ENCODE measurements at places on chromosomes 4 and X.

DNA sequence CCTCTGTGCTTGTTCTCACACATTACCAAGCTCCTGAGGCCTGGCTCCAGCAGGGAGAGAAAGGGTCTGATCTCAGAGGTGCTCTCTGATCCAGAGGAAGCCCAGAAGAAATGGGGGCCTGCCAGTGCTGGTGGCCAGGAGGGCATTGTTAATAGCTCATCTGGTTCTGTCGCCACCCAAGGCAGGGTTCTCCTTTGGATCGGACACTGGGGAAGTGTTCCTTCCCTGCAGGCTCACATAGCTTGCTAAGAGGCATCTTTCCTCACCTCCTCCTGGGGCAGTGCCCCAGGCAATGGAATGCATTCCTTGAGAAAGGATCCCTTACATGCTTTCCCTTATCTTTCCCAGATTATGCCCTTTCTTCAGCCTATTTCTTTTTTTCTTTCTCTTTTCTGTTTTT, 53.8 kb downstream of the RBM47 start:
- DNase-seq = no peak

DNA sequence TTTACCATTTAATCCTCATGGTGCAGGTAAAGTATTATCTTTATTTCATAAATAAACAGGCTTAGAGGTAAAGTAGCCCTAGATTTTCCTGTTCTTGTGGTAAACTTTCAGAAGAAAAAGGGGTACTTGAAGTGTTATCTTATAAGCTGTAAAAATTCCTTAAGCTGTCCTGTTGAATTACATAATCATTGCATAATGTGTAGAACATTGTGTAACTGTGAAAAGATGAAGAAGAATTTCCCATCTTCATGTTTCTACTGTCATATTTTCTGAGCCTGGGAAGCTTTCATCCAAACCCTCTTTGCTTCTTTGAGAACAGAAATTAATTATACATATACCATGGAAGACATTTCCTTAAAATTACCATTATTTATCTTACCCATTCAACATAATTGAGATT, 90.5 kb downstream of the ELOVL6 start:
- no peak for DNase-seq

GRCh38 chr4:44487341-44487740, 38.7 kb upstream of the KCTD8 start:
- no peak for DNase-seq

- DNase-seq = no peak
These were observed 170.0 kb downstream of the IL1RAPL1 start for GRCh38 chrX:28757290-28757689.

DNA sequence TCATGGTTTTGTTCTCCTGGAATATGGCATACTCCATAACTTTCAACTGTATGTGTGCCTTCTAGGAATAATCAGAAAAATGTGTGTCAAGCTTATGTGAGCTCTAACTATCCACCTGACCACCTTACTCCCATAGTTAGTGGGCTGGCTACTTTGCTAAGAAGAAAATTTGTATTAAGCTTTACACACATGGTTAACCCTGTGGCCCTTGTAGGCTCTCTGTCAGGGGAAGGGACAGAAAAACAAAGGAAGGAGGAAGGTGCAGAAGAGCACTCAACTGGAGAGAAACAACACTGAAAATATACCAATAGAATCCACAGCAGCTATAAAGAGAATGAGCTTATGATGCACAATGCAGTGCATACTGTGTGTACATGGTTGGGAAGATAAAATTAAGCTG, 84.6 kb downstream of the PPP3CA start:
- DNase-seq = no peak

- no peak for DNase-seq
These were observed 1.2 kb upstream of the EFHC2 start for GRCh38 chrX:44344687-44345086.

DNA sequence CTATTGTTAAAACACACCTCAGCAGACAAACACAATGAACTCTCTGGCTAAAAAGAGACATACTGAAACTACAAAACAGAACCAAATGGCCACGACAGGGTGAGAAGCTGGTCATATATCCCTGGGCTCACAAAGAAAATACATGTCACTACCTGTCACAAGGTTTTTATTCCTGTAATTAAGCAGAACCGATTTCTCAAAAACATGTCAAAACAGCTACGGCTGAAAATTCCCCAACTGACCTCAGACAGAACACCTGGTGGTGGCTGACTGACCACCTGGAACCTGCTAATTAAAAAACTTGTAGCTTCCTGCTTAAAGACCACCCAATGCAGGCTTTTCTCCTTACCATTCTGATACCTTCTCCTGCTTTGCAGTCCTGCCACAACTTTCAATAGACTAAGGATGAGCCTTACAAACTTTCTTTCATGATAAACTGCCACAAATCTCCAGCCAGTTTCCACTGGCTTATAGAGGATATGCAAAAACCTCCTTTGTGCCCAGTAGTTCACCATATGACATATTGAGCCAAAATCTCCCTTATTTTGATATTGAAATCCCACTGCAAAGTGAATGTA, 571.9 kb downstream of the SPOCK3 start:
- DNase-seq = no peak

DNA sequence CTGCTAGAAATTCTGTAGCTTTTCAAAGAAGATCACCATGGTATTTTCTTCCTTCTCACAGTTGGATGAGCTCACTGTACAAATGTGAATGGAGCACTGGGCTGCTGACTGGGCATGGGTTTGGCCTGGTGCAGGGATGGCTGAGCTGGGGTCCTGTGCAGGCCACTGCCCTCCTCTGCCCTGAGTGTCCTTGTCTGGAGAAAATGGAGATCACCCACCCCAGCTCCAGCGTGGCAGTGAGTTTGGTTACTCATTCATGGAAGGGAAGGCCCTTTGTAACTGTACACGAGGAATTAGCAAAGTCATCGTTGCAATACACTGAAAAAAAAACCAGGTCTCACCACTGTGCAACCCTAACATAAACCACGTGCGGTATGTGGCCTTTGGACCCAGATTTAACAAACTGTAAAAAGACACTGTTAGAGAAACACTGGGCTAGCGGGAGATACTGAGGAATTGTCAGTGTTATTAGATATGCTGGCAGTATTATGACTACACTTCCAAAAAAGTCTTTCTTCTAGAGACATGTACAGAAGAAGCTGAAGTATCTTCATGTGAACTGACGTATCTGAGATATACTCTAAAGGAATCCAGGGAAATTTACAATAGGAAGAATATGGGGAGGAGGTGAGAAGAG, 16.1 kb upstream of the TBC1D14 start:
- no peak for DNase-seq

DNA sequence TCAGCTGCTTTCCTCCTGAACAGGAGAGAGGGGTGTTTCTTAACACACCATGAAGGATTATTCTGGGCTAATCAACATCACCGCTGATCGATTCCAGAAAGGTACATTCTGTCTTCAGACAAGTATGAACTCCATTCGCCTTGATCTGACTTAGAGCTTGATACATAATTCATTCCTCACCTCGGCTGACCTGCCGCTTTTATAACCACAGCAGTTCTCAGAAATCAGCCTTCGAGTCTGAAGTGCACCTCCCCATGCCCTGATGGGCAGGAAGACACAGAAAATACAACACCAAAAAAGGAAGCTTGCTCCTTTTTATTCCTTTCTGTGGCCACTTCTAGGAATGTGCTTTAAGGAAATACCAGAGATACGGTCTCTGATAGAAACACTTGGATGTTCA, 85.7 kb downstream of the JAKMIP1 start:
- DNase-seq = no peak

- no peak for DNase-seq
These were observed 59.2 kb downstream of the CPZ start for GRCh38 chr4:8651661-8652180.

Measured in GM18507 (cell line).